ENCODE measurements at places on chromosomes 6 and 20. TPM values are rescaled to one million over a fixed set of nuclear protein-coding genes. Genes with fewer than 3 reads are reported as not detected.

DNA sequence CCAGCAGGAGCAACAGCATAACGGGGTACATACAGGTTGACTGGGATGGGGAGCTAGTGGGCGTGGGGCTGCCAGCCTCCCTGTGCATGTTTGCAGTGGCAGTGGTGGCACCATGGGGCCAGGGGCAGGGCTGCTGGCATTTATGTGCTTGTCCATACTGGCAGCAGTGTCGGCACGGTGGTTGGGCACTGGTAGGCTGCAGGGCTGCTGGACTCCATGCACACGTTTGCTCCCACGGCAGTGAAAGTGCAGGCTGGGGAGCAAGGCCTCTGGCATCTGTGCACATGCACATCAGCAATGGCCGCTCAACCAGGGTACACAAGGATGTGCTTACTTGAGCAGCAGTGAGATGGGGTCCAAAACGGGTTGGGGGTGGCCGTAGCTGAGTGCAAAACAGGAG is 159.5 kb upstream of the KHDRBS2 start:
- DNase-seq: no peak

DNA sequence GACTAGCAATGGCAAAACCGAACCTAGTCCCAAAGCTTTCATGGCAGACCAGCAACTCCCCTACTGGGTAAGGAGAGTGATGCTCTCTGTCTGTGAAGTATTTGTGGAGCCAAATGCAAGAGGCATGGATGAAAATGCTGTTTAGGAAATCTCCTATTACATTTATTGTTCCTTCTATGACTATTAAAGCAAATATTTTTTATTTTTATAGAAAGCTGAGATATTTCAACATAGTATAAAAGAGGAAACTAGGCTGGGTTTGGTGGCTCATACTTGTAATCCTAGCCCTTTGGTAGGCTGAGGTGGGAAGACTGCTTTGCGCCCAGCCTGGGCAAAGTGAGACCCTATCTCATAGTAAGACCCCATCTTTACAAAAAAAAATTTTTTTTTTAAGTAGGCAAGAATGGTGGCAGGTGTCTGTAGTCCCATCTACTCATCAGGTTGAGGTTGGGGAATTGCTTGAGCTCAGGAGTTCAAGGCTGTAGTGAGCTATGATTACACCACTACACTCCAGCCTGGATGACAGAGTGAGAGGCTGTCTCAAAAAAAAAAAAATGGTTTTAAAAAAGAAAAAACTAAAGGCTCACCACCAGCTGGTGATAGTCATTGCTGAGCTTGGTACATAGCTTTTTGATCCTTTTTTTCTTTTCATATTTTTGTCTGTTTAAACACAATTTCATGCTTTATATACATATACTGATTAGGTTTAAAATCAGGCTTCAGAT is 11.3 kb downstream of the KDM1B start:
- DNase-seq: peak; percentile 25

DNA sequence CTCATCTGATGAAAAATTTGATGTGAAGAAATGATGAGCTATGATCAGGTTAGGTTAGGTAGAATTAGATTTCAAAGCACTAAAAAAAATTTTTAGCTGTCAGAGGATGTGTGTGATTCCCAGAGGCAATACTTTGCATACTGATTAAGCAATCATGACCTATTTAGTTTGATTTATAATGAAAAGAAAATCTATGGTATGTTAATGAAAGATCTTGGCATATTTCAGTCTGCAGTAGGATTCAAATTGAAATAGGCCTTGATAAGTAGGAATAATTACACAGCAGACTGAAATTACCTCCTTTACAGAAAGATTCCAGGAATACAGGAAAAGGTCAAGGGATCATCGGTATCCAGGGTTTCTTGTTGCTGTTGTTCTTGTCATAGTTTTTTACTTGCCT is 69.3 kb downstream of the HDDC2 start:
- peak; percentile 20 for DNase-seq

DNA sequence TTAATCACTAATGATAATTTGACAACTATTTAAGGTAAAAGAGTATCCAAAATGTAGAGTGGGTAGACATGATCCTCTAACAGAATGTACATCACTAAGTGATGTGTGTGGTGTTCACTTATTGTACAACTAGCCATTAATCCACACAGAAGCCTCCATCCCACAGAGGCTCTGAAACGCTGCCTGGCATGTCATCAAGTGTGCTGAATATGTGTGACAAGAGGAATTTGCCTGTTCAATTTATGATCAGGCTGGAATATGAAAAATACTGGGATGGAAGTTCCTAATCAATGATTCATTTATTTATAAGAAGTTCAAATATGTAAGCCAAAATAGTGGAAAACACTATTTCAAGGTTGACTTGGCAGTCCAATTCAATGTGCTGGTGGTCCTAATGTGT is 72.4 kb downstream of the BACH2 start:
- DNase-seq: no peak

GRCh38 chr6:141744194-141744925 is 388.4 kb upstream of the GJE1 start:
- DNase-seq: peak; percentile 10

- peak; percentile 37 for DNase-seq
These were observed 209.8 kb downstream of the ZMYND8 start for GRCh38 chr20:47146686-47147085.

GRCh38 chr6:22035690-22036089 is 261.1 kb downstream of the PRL start:
- DNase-seq: no peak

DNA sequence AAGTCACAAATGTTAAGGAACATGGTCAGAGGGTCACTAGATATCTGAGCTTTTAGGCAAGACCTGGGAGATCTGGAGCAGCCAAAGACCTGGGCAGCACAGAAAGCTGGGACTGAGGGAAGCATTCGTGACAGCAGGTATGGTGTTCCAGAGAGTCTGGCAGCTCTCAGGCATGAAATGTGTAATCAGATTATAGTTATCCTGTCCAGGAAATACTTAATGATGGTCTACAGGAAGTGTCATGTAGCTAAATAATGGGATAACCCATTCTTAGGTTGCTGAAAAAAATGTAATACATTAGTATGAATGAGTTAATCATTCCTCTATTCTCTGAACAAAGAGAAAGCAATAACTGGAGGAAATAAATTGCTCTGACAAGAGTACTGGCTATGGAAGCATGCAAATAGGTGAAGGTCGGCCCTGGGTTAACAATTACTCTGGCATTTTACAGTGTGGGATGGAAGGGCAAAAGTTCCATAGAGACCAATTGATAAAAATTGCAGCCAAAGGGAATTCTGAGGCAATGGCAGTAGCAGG is 740.5 kb downstream of the CBLN4 start:
- DNase-seq: no peak

DNA sequence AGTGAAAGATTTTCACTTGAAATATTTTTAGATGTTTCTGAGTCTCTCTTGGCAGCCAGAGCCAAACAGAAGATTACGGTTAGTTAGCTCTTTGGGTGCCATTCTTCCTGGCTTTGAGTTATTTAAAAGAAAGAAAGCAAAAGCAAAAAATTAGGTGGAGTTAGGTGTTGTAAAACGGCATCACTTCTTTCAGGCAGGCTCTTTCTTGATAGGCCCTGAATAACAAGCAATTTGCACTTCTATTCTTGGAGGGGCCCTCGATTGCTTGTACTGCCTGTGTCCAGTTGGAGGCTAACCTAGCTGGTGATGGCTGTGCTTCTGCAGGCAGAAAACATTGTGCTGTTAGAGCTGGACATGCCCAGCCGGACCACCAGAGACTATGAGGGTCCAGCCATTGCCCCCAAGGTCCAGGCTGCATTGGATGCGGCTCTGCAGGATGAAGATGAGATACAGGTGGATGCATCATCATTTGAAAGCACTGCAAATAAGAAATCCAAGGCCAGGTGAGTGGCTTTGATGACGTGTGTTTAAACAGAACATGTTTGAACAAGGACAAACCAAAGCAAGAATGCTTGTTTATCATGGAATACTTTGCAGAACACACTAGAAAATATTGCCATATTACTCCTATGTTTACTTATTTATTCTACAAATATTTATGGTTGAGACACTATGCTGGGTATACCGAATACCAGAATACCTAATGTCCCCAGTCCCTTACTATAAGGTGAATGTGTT is 28.1 kb upstream of the ASXL1 start:
- DNase-seq: no peak

- no peak for DNase-seq
These were observed 148.2 kb downstream of the PREX1 start for GRCh38 chr20:48679599-48679998.

- DNase-seq: peak; percentile 51
These were observed 124.3 kb downstream of the IPCEF1 start for GRCh38 chr6:154232013-154232910.

- DNase-seq: no peak
These were observed 83.4 kb downstream of the PRKN start for GRCh38 chr6:162644153-162644552.

GRCh38 chr6:113873043-113873667 is 16.0 kb downstream of the MARCKS start:
- DNase-seq: no peak

GRCh38 chr6:111480988-111481822 is 1.8 kb downstream of the REV3L start:
- no peak for DNase-seq

- peak; percentile 44 for DNase-seq
These were observed 307.1 kb upstream of the RSPO3 start for GRCh38 chr6:126811321-126811720.

DNA sequence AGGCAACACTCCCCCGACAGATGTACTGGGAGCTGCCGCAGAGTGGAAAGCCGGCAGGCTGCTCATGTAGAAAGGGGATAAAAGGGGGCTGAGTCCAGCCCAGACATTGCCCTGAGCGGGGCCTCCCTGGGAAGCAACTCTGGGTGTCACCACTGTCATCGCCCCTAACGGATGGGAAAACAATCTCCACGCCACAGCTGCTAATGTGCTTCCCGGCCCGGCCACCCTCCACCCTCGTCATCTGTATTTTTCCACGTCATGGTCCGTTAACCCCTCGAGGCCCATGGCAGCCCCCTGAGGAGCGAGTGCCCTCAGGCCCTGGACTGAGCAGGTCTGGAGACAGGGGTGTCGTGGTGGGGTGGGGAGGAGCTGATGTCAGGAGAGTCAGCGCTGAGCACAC is 227.4 kb downstream of the DLL1 start:
- no peak for DNase-seq

DNA sequence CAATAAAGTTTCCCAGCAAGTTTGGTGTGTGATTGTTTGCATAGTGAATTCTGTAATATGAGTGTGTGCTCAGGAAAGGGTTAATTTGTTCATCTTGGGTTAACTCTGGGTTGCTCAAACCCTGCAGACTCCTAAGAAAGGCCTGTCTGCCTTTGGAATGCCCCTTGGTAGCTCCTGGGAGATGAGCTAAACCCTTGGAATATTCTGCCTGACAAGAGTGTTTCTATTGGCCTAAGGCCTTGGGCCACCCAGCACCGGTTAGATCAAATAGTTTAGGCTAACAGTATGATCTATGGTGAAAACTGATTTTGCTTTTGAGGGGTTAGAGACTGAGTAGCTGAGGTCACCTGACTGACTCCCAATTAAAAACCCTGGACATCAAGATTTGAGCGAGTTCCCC is 248.3 kb downstream of the GRM1 start:
- no peak for DNase-seq

DNA sequence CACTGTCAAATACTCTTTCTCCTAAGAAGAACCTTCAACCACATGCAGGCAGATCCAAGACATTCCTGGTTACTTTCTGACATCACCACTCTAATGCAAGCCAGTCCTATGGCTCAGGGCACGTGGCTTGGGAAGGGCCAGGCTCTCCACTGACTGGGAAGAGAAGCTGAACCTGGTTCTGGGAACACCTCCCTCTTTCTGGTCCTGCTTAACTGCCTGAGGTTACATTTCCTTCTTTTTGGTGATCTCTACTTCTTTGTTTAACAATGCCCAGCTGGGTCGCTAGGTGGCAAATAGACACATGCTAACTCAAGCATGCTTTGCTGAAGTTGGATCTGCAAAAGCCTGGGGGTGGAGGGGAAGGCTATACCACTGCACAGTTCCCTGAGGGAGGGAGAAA is 249.8 kb downstream of the GMDS start:
- DNase-seq: no peak

DNA sequence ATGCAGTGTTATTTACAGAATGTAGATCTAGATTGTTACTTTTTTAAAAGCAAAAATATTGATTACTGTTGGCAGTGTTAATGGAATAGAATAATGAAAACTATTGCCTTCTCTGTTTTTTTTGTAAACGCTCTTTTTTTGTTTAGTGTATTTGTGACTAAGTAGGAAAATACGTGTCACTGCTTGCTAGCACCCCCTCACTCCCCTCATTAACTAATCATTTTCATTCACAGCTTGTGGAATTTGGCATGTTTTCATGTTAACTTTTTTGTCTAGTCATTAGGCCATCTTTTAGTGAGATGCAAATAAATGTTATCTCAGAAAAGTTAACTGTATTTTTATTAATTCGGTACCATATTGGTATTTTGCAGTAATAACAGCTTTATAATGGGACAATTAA is 29.8 kb downstream of the ADGRG6 start:
- DNase-seq: no peak

GRCh38 chr6:168823397-168824212 is 382.6 kb downstream of the SMOC2 start:
- DNase-seq: no peak

GRCh38 chr20:63463400-63464288 is 8.8 kb downstream of the KCNQ2 start:
- DNase-seq: no peak

DNA sequence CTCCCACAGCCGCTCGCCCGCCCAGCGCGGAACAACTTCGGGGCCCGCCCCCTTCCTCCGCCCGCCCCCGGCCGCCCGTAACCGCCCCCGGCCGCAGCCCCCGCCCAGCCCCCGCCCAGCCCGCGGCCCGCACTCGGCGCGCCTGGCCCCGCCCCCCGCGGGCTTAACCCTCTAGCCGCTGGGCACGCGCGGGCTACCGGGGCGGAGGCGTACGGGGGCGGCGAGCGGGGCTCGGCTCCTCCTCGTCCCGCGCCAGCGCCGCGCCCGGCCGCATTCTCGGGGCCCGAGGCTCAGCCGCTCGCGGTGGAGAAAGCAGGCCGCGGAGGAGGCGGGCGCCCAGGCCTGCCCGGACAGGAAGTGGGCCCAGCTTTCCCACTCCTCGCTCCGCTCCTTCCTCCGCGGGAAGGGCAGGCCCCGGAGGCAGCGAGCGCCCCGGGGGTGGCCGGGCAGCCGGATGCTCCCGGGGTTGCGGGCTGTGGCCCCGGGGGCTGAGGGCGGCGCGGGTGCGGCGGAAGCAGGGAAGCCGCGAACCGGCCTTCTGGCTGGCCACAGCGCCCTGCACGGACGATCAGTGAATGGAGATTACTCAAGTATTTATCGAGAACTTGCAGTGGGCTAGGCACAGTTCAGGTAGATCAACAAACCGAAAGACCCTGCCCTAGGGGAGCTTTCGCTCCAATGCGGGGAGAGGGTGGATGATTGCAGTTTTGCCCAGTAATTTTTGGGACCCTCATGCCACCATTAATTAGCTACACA is at the start of gene TRAM2:
Gene TRAM2, minus strand, starts transcription at position 39 of the 756 bp plus-strand sequence. CDS start 145 bp downstream, outside the sequence.
- DNase-seq: peak; percentile 86

GRCh38 chr6:142901611-142902010 is 43.4 kb downstream of the HIVEP2 start:
- no peak for DNase-seq

GRCh38 chr6:38024908-38025307 is 205.4 kb downstream of the ZFAND3 start:
- DNase-seq: no peak

The F13A1 gene
- total RNA-seq: not detected

The PTCHD4 gene
- 4.2 TPM for total RNA-seq

The EMILIN3 gene
- not detected for total RNA-seq

The CAGE1 gene
- total RNA-seq: under 0.01 TPM

The ALDH5A1 gene
- 0.64 TPM for total RNA-seq

The CD109 gene
- 27.2 TPM for total RNA-seq

The SIRPD gene
- under 0.01 TPM for total RNA-seq

The MYCT1 gene
- total RNA-seq: under 0.01 TPM

The STX7 gene
- total RNA-seq: 27.2 TPM

The MOCS1 gene
- 10.8 TPM for total RNA-seq

The ZNF165 gene
- total RNA-seq: 0.86 TPM
